ENCODE measurements at places on chromosomes 6 and 20.

GRCh38 chr6:147983581-147984366 is 358.9 kb upstream of the SASH1 start:
- DNase-seq: no peak

- DNase-seq: no peak
Measured at GRCh38 chr20:31824554-31825313, 5.6 kb downstream of the MYLK2 start.

GRCh38 chr6:56366141-56366852 is 118.9 kb upstream of the COL21A1 start:
- no peak for DNase-seq

DNA sequence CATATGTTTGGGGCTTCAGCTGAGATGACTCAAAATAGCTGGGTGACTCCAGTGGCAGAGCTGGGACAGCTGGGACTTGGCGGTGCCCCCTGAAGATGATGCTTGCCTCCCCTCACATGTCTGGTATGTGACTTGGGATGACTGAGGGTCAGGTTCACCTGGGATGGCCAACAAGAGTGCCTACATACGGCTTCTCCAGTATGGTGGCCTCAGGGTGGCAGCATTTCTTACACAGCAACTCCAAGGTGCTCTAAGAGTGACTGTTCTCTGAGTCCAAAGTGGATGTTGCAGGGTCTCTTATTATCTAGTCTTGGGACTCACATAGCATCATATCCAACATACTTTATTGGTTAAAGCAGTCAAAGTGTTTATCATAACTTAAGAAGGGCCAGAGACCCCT is 87.8 kb upstream of the CENPW start:
- DNase-seq: no peak

DNA sequence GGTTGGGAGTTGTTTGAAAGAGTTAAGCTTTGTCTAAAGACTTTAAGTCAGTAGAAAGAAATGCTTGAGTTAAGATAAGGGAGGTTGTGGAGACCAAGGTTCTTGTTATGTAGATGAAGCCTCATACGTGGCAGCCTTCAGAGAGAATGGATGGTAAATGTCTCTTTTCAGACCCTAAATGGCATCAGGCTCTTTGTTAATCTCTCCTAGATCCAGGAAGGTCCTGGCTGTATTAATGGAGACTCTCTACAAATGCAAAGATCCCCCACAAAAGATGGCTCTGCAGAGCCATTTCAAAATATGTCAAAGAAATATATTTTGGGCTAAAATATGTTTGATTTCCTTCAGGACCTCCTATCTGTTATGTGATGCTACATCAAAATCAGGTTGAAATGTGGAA is 161.6 kb downstream of the ADAT2 start:
- no peak for DNase-seq

GRCh38 chr6:98041921-98042320 is 758.9 kb upstream of the MMS22L start:
- peak; percentile 43 for DNase-seq

DNA sequence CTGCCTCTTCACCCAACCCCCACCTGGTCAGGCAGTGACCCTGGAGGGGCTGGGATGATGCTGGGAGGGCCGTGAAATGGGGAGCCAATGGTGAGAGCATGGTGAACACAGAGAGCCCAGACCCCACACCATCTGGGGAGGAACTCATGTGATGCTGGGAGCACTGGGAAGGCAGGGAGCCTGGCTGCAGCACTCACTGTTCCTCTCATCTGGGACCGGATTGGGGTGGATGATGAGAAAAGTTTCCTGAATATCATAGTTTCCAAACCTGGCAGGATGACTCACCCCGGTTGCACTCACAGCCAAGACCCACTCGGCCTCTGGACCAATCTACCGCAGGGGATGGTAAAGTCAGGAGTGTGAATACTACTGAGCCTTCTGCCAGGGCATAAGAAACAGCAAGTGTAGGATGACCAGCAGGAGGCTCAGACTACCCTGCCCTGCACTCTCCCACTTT is 21.8 kb downstream of the ULBP1 start:
- DNase-seq: no peak

- no peak for DNase-seq
Measured at GRCh38 chr6:72649032-72649984, 27.4 kb downstream of the KCNQ5 start.

DNA sequence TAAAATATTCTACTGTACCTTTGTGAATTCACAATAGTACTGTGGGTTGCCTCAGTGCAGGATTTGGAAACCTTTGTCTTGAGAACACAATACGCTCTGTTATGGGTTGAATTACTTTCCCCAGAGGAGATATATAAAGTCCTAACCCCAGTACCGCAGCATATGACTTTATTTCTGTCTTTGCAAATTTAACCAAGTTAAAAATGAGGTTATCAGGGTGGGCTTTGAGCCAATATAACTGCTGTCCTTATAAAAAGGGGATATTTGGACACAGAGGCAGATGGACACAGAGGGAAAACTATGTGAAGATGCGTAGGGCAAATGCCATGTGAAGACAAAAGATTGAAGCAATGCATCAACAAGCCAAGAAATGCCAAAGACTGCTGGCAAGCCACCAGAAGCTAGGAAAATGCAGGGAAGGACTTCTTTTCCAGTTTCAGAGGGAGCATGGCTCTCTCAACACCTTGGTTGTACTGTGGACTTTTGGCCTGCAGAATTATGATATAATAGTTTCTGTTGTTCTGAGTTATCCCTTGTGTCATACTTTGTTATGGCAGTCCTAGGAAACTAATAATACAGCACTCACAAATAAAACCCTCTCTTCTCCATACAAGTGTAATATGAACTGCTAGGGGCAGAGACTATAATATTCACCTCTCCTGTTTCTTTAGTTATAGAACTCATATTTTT is 292.6 kb upstream of the SPTLC3 start:
- no peak for DNase-seq

DNA sequence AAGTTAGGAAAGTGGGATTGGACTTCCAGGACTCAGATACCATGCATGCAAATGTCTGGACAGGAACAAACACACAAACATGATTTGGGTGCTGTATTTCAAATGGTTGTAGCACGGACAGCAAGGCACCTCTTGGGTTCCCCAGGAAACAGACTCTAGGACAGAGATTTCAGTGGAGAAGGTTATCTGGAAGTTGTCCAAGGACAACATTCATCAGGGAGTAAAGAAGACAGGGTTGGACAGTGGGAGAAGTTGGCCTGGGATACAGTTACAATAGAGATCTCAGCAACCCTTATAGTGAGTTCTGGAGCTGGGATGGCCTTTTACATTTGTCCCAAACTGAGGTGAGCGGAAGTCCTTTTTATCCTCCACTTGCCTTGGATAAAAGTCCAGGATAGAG is 19.8 kb upstream of the TINAG start:
- DNase-seq: no peak

GRCh38 chr20:23125625-23126191 is 39.6 kb upstream of the CD93 start:
- DNase-seq: no peak

DNA sequence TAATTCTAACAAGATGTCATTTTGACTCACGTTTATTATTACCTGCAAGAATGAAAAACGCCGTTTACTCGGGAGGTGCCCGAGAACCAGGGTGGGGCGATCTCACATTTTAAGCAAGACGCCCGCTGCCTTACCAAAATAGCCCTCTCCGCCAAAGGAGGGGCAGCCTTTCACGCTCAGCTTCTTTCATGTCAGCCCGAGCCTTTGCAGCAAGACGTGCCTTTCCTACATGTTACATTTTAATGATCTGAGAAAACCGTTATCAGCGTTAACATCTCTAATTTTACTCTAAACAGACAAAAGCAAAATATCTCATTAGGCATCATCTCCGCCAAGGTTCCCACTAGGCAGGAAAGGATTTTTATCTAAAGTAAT is 2.0 kb downstream of the BACH2 start:
- DNase-seq: no peak

DNA sequence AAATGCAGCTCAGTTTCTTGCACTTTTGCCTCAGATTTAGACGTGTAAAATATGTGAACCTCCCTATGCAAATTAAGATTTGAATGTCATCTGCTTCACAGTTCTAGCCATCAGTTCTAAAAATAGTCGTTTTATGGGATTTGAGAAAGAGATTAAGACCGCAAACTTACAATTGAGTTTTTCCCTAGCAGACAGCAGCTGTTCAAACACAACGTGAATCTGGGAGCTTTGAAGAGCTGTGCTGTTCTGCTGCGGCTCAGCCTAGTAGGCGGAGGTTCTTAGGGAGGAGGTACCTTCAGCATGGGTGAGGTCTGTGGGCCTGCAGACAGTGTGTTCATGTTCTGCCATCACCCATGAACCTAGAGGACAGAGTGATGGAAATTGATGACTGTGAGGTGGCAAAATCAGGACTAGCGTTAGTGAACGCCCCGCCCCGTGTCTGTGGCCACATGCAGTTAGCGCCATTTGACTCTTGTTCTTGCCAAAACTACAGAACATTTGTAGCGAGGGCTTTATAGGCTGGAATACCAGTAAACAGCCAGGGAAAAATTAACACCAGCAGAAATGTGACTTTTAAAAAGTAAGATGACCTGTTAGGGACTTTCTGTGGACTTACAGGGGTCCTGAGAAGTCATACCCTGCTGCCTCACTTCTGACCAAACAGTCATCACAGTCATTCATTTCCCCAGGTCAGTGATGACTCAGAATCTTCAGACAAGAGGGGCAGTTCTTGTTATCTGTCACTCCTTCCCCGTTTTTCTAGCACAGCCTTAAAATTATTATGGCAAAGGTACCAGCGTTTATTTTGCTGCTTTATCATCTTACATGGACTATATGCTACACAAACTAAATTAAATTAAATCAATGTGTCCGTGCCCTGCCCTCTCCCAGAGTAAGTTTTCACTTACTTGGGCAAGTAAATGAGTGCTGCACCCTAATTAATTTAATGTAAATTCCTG is 84.3 kb upstream of the TMEM181 start:
- DNase-seq: peak; percentile 98

DNA sequence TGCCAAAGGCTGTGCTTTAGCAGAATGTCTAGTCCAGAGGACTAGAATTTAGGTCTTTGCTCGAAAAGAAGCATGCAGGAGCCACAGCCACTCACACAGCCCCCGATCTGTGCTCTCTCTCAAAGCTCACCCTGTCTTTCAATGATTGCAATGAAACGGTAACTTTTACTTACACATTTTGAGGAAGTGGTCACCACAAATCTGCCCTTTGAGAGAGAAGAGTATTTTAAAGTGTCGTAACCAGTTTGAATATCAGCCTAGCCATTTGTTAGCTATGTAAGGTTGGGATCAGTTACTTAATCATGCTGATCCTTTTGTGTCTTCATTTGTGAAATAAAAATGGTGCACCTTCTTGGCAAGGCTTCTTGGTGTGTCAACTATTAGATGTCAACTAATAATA is 209.0 kb downstream of the TFAP2A start:
- DNase-seq: no peak

DNA sequence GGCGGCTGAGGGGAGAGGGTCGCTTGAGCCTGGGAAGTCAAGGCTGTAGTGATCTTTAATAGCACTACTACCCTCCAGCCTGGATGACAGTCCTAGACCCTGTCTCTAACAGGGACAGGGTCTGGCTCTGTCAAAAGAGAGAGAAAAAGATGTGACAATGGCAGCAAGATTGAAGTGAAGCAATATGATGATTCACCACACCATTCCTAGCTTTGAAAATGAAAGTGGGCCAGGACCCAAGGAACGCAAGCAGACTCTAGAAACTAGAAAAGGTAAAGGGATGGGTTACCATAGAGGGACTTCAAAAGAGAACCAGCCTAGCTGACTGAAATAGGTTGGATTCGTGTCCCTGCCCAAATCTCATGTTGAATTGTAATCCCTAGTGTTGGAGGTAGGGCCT is 426.9 kb downstream of the HTR1B start:
- DNase-seq: no peak

- DNase-seq: no peak
Measured at GRCh38 chr20:46023999-46024398, 5.0 kb upstream of the SLC12A5 start.

GRCh38 chr20:35320396-35321126 is 28.3 kb upstream of the FAM83C start:
- DNase-seq: no peak

DNA sequence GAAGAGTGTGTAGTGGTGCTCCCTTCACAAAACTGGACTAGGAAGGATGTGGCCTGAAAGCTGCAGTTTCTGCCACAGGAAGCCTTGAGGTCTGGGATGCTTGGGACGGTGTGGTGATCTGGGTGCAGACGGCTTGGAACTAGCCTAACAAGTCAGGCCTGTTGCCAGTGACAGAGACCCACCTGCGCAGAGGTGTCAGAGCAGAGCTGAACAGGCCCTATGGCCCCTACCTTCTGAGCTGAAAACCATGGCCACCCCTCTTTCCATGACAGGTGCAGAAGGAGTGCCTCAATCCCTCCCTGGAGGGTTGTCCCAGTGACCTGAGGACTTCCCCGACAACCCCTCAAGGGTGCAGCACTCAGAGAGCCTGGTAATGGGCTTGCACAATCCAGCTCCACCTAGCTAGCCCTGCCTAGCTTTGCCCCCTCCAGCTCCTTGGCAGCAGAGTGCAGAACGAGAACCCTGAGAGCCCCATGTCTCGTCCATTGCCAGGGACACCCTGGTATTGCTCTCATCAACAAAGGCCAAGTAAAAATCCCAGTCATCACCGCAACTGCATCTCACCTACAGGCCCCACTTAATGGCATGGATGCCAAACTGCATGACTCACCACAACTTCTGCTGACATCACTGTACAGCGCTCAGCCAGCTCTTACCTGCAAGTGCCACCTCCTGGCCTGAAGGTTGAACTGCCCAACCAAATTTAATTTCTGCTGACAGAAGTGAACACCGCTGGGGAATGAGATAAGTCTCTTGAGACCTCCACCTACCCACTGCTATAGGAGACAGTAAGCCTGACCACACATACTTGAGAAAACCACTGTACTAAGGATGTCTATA is 563.1 kb downstream of the TFAP2A start:
- no peak for DNase-seq

DNA sequence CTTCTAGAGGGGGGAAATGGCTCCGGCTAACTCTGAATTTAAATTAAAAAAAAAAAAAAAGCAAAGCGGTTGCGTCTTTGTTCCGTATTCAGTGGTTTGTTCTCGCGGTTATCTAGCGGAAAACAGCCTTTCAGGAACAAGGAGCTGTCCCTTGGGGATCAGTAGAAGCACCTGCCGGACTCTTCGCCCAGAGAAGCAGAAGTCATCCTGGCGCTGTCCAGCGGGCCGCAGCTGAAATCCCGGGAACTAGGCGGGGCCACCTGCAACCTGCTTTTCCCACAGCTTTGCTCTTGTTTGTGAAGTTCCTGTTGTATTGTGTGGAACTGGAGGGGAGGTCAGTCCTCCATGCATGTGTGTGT is 43.9 kb upstream of the GJE1 start:
- DNase-seq: no peak

Measured in NCI-H1105 (cell line).